Pulmonary artery endothelial cell (primary cell): ENCODE measurements at places on chromosomes 16 and 17. TPM values are rescaled to one million over a fixed set of nuclear protein-coding genes. Genes with fewer than 3 reads are reported as not detected.

KRT10 gene
- total RNA-seq = 3.4 and 3.9 TPM in 2 replicates

EVPLL gene
- not detected in 2 replicates for total RNA-seq

MAP2K6 gene
- 2.0 and 5.2 TPM in 2 replicates for total RNA-seq

KRT20 gene
- not detected in 2 replicates for total RNA-seq

AMFR gene
- 241 and 263 TPM in 2 replicates for total RNA-seq

CHTF8 gene
- total RNA-seq = 66.1 and 83.3 TPM in 2 replicates

SPATA32 gene
- total RNA-seq = not detected in 2 replicates

PDE6G gene
- 0.26 and 0.56 TPM in 2 replicates for total RNA-seq

CCP110 gene
- total RNA-seq = 11.3 and 22.9 TPM in 2 replicates

SECTM1 gene
- 2.0 and 4.4 TPM in 2 replicates for total RNA-seq

RGS11 gene
- total RNA-seq = 2.7 and 4.6 TPM in 2 replicates

CIITA gene
- 0.07 and 0.14 TPM in 2 replicates for total RNA-seq

CLCN7 gene
- 48.3 and 73.8 TPM in 2 replicates for total RNA-seq

SMURF2 gene
- total RNA-seq = 259 and 322 TPM in 2 replicates

LIMD2 gene
- 14.5 and 24.9 TPM in 2 replicates for total RNA-seq

COQ7 gene
- total RNA-seq = 23.8 and 31.8 TPM in 2 replicates

HAS3 gene
- total RNA-seq = 1.1 and 4.1 TPM in 2 replicates

PPY gene
- not detected in 2 replicates for total RNA-seq

RNF213 gene
- 94.8 and 166 TPM in 2 replicates for total RNA-seq

BORCS6 gene
- 9.6 and 13.4 TPM in 2 replicates for total RNA-seq

IKZF3 gene
- total RNA-seq = not detected in 2 replicates

SRL gene
- total RNA-seq = 0.07 and 0.11 TPM in 2 replicates

CCL1 gene
- total RNA-seq = not detected in 2 replicates

ESRP2 gene
- 0.13 and 0.25 TPM in 2 replicates for total RNA-seq
